Caco-2 (cell line): ENCODE measurements at places on chromosomes 3 and 15.

DNA sequence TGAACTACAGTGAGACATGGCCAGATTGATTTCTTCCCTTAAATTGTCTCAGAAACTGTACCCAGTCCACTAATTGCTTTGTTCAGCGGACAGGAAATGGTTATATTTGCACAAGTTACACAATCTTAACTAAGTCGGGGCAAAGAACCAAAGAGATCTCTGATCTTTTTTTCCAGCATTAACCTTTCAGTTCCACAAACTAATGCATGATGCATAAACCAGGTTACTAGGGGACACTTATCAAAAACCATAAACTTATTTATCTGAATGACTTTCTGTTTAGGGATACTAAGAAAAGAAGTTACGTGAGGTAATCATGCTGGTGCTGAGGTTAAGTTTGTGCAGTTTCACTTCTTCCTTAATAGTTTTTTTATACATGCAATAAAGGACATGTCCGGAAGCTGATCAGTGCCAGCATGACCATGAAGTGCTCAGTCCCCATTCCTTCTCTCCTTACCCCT, 22.4 kb downstream of the FNDC3B start:
- no peak for DNase-seq

GRCh38 chr3:151403246-151403645, 18.7 kb upstream of the P2RY12 start:
- DNase-seq: no peak

DNA sequence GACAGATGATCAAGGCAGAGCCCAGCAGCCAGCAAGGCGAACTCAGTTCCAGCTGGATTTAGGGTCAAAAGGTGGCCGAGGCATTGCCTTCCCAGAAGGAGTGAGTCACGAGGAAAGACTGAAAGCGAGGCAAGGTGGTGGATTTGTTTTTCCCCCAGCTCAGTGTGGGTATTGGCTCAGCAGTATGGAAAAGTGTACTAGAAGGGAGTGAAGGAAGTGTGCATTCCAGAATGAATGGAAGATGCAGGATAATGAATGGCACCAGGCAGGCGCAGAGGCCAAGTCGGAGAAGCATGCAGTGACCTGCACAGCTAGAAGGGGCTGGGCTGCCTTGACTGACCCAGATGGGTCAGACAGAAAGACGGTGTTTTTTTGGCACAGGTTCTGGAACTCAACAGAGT, 46.3 kb downstream of the FOXP1 start:
- no peak for DNase-seq

GRCh38 chr15:27806396-27806795, 292.7 kb downstream of the OCA2 start:
- no peak for DNase-seq

DNA sequence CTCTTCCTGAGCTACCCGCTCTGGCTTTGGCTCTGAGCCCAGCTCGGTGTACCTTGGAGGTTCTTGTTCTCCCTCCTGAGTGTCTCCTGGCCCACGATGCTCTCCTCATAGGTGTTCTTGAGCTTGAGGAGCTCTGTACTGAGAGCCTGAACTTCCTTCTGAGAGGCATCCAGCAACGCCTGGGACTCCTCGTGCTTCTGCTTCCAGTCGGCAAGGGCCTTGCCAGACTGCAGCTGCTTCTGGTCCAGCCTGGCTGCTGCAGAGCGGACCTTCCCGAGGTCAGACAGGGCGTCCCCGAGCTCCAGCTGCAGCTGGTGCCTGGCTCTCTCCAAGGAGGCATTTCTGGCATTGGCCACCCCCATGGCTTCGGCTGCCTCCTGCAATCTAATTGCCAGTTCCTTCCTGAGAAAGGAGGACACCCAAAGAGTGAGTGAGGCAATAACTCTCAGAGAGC, 99.8 kb downstream of the MYH15 start:
- no peak for DNase-seq

- peak; percentile 39 for DNase-seq
Measured at GRCh38 chr3:177640319-177640965, 443.2 kb upstream of the TBL1XR1 start.

- DNase-seq: peak; percentile 86
Measured at GRCh38 chr3:57952208-57952631, 56.0 kb upstream of the FLNB start.

DNA sequence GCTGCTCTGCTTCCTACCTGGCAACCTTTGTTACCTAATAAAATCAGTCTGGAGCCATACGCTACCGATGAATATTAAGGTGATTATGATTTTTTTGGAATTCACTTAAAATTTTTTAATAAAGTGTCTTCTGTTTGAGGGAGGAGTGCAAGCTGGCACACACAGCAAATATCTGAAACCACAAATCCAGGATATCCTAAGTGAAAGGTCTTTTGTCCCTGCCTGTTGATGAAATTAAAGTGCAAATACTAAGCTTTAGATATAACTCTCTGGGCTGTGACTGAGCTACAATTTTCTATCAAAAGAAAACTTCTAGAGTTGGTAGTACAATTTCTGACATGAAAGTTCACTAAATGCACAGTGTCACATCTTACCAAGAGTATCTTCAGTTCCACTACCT, 23.7 kb downstream of the HACD2 start:
- DNase-seq: no peak

GRCh38 chr15:51223771-51224229, 114.6 kb downstream of the CYP19A1 start:
- no peak for DNase-seq

- no peak for DNase-seq
Measured at GRCh38 chr3:66931699-66932098, 66.4 kb upstream of the KBTBD8 start.

- DNase-seq: no peak
Measured at GRCh38 chr15:48871542-48871941, 6.4 kb upstream of the EID1 start.

GRCh38 chr3:171955598-171955997, 83.8 kb upstream of the FNDC3B start:
- DNase-seq: no peak

- DNase-seq: peak; percentile 60
Measured at GRCh38 chr3:149936812-149937230, 33.9 kb downstream of the PFN2 start.

GRCh38 chr15:64263567-64263966, 92.4 kb downstream of the CSNK1G1 start:
- no peak for DNase-seq
